ENCODE measurements at places on chromosomes 3 and 15.

GRCh38 chr3:128794067-128794768 is 68.2 kb downstream of the RAB7A start:
- DNase-seq = no peak

- DNase-seq = no peak
These were observed 66.6 kb downstream of the PDZRN3 start for GRCh38 chr3:73557986-73558726.

DNA sequence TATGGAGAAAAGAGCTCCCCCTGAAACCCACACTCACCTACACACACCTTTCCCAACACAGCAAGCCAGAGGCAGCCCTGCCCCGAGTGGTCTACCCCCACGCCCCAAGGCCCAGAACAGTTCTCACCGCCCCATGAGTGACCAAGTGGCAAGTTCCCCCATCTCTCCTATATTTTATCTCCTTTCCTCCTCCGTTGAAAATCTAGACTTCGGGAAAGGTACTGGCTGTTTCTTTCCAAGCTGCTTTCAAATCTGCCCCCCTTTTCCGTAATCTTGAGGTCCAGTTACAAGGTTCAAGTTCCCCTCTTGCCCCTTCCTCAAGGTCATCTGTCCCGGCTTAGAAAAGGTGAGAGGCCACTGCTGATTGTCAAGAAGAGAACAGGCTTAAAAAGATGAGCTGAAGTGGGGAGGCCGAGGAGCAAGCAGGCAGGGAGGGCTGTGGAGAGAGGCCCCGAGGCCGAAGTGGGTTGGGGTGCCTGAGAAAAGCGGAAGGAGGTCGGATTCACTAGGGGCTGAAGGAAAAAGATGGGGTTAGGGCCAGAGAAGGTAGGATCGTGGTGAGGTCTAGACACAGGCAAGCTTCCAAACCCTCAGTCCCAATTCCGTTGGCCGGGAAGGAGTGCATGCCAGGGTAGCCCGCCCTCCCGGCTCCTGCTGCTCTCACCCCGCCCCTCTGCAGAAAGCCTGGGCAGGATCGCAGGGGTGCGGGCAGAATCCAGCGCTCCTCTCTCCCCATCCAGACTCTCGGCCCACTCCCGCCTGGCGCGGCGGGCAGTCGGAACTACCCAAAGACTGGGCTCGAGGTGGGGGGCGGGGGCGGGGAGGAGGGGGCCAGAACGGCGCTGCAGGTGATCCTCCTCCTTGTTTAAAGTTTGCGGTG is 1.7 kb downstream of the SEMA5B start:
- no peak for DNase-seq

- no peak for DNase-seq
These were observed 55.2 kb downstream of the PLD1 start for GRCh38 chr3:171755015-171755589.

DNA sequence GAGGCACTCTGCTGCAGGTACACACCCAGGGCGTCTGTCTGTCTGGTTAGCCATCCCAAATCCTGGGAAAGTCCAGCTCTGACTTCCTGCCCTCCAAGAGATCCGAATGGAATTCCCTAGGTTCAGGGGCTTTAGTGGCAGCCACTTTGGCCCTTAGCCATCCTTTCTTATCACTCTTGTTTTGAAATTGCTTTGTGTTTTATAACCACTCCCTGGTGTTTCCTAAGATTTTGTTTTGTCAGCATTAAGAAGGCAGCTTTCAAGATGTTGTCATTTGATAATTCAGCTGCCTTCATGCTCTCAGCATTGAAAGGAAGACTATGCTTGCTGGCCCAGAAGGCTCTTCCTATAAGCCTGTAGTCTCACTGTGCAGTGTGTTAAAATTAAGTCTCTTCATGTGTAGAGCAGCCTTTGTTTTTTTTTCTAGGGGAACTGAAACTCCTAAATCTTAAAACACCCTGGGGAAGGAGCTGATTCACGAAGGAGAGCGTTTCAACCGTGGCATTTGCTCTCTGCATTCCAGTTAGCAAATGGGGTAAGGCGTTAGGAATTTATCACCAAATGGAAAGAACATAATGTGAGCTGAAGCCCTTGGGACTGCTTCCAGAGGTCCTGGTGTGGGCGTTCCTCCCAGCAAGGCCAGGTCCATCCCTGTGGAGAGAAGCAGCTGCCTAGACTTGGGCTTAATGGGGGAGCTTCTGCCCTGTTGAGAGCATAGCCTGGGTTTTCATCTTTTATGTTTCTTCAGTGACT is 14.2 kb upstream of the CLEC3B start:
- DNase-seq = no peak

DNA sequence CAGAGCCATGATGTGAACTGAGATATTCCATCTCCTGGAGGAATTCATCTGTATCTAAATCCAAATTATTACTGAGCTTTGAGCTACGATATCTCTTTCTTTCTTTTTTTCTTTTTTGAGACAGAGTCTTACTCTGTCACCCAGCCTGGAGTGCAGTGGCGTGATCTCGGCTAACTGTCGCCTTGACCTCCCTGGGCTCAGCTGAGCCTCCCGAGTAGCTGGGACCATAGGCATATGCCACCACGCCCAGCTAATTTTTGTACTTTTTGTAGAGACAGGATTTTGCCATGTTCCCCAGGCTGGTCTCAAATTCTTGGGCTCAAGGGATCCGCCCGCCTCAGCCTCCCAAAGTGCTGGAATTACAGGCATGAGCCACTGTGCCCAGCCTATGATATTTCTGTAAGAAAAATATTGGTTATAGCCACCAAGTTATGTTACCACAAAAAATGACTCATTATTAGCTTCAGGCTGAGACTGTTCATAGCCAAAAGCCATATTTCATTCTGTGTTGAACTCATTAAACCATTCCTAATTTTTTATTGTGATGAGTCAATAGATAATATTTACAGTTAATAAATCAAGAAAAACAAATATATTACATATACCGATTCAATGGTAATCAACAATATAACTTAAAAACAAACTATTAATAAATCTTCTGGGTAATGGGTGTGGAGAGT is 27.1 kb upstream of the SLC30A4 start:
- no peak for DNase-seq

GRCh38 chr15:50113992-50114780 is 4.8 kb downstream of the ATP8B4 start:
- DNase-seq = no peak

DNA sequence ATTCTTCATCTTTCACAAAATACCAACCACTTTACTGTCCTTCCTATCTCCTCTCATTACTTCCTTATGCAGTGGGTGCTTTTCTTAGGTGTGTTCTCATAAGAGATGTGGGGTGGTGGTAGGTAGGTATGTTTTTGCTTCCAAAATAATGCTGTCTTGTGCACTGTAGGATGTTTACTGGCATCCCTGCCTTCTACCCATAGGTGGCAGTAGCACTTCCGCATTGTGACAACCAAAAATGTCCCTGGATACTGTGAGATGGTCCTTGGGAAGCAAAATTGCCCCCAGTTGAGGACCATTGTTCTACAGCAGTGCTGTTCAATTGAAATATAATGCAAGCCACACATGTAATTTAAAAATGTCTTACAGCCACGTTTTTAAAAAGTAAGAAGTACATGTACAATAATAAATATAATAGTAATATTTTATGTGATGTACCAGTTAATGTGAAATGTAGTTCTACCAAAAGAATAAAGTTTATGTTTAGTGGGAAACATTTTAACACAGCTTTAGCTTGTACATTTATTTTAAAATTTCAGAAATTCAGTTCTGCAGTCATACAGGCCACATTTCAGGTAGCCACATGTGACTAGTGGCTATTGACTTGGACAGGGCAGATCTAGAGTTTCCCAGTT is 75.2 kb downstream of the NEO1 start:
- DNase-seq = no peak

- DNase-seq = no peak
These were observed 268.0 kb upstream of the PROK2 start for GRCh38 chr3:72052841-72053409.

GRCh38 chr15:94001255-94001801 is 230.0 kb upstream of the MCTP2 start:
- no peak for DNase-seq

- DNase-seq = no peak
These were observed 43.0 kb upstream of the ABI3BP start for GRCh38 chr3:101036213-101036618.

- no peak for DNase-seq
These were observed 40.5 kb upstream of the SEC13 start for GRCh38 chr3:10361375-10361774.

DNA sequence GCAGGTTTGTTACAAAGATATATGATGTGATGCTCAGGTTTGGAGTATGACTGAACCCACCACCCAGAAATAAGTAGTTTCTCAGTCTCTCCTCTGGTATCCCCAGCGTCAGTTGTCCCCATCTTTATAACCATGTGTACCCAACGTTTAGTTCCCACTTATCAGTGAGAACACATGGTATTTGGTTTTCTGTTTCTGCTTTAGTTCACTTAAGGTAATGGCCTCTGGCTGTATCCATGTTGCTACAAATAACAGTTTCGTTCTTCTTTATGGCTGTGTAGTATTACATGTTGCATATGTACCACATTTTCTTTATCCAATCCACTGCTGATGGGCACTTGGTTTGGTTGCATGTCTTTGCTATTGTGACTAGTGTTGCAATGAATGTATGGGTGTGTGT is 132.3 kb downstream of the LMLN start:
- no peak for DNase-seq

GRCh38 chr3:10192953-10193691 is 28.4 kb downstream of the IRAK2 start:
- peak; percentile 29 for DNase-seq

GRCh38 chr3:143301031-143301901 is 181.7 kb downstream of the CHST2 start:
- DNase-seq = no peak

GRCh38 chr15:81215983-81216382 is 19.3 kb downstream of the IL16 start:
- DNase-seq = no peak

- DNase-seq = no peak
These were observed 5.4 kb downstream of the ZIC1 start for GRCh38 chr3:147414390-147415138.

DNA sequence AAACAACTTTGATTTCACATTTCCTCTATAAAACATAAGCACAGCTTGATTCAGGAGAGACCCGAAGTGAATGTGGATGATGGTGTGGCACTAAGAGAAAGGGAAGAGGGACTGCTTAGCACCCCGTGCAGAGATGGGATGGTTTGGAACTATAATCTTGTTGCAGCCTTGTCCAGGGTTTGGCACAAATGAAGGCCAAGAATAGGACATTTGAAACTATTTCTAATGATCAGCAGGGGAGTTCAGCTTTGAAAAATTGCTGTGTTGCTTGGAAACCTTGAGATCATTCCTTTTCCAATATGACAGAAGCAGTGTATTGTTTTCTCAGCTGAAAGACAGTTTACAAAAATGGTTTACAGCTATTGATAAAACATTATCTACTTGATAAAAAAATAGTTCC is 49.7 kb downstream of the ASB7 start:
- DNase-seq = no peak

DNA sequence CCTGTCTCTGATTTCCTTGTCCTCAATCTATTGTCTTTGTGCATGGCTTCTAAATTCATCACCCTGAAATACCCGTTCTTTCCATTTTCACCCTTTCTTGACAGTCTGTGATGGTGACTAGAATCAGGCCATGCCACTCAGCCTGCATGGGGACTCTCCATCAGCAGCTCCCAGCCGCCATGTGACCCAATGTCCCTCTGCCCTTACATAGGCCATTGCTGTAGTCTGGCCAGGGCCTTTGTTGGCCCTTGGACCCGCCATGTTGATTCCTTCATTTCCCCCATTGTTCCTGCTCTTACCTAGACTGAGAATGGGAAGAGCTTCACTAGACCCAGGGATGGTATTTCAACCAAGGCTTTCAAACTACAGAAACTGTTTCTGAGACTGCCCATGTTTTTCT is 45.8 kb downstream of the SPSB4 start:
- DNase-seq = no peak

GRCh38 chr3:143226678-143227291 is 107.2 kb downstream of the CHST2 start:
- no peak for DNase-seq

GRCh38 chr15:62626903-62627302 is 415.6 kb upstream of the TPM1 start:
- no peak for DNase-seq

GRCh38 chr3:71208211-71209095 is 375.1 kb downstream of the FOXP1 start:
- DNase-seq = no peak

DNA sequence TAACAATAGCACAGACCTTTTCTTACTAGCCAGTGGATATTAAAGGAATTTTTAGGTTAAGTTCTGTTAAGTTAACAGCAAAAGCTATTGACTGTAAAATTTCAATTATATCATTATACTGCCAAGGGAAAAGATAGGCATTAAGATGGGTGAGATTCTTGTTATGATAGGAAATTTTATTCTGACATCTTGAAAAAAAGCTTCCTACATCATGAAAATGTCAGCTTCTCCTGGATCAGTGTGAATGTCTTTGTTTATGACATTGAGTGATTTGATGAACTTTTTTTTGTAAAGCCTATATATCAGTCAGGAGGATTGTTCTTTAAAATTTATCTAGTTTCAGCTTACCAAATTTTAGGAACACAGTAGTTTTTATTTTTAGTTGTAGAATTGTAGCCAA is 47.4 kb upstream of the SLITRK3 start:
- no peak for DNase-seq

GRCh38 chr3:119596398-119596797 is 1.3 kb upstream of the PLA1A start:
- no peak for DNase-seq

- DNase-seq = no peak
These were observed 37.4 kb downstream of the MYO1E start for GRCh38 chr15:59335207-59335786.

DNA sequence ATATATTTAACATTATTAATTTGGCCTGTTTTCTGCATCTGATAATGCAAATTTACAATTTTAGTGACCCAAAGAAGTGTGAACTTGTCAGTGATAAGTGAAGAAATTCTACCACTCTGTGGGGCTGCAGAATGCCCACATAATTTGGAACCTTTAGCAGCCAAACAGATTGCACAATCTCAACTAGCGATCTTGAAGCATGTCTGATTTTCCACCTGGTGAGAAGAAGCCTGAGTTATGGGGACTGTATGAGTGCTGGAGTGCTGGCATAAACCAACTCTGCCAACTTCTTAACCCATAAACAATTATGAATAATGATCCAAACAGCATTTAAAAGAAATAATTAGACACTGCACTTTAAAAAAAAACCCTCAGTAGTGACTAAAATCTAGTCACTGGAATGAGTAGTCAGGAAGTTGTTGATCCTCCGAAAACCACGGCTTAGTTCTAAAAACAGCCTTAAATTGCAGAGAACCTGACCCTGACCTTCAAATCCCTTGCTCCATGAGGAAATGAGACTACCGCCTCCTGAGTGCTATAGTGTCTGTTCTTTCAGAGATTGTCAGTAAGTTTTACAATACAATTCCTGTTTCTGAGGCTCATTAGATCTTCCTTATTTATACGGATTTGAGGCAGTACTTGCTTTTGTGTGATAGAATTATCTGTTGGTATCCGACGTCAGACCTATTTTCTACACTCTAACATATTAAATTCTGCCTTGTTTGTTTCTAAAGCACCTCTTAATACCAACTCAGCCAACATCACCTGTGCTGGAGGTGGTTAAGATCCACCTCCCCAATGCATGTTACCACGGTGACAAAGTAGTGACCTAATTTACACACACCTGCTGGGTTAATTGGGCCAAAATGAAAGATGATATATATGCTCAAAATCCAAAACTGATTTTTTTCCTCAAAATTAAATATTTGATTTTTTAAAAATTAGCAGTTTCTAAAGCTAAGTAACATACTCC is 267.7 kb downstream of the ZBTB20 start:
- no peak for DNase-seq

GRCh38 chr15:66369773-66370651 is 13.5 kb upstream of the TIPIN start:
- no peak for DNase-seq
